ENCODE measurements at places on chromosomes 5 and 9.

DNA sequence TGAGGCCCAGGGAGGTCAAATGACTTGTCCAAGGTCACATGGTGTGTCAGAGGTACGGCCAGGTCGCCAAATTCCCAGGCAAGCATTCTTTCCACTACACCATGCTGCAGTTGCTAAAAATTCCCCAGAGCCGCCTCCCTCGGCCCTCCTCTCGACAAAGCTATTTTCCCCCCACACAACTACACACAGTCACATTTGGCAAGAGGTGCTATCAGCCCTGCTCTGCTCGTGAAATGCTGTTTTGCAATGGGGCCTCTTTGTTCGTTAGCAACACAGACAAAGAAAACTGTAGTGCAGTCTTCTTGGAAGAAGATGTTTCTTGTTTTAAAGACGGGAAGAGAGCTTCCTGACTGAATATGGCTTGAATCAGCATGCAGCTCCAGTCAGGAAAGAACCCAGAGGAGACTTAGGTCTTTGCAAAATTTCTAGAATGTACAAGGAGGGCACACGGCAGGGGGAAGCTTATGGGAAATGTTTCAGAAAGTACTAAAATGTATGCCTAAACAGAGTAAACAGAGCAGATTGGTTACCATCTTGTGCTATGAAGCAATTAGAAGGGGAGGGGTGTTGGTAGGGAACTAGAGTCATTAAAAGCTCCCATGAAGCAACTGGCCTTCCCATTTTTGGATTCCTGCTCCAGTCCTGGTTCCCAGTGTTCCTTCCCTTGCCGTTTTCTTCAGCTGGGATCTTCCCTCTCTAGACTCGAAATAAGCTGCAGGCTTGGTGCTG lies 14.2 kb downstream of the SLIT3 start:
- DNase-seq, result no peak

DNA sequence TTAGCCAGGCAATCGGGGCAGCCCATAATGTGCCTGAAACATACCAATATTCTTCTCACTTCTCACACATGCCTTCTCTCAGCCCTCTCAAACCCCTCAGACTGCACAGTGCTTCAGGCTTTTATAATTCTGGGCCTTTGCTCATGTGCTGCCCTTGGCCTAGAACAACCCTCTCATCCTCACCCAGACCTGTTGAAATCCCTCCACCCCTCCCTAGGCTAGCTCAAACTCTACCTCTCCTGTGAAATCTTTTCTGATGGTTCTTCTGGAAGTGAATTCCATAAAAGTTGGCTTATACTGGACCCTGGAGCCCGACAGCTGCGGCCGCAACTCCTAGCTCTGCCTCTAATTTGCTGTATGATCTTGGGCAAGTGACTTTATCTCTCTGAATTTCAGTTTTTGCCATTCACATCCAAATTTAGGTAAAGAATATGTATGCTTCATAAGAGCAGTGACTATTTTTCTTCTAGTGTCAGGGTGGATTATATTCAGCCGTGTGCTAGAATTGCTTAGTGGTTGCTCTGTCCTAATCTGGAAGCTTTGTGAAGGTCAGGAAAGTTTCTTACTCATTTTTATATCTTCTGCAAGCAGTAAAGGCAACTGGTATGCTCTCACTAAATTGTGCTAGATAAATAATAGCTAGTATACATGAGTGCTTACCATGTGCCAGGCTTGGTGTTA lies 221.4 kb downstream of the MAPKAP1 start:
- DNase-seq, result no peak

- DNase-seq, result no peak
These were observed 102.9 kb upstream of the CCDC152 start for GRCh38 chr5:42653705-42654104.

GRCh38 chr5:126044111-126044668 lies 379.0 kb upstream of the GRAMD2B start:
- no peak for DNase-seq

GRCh38 chr5:154498994-154499393 lies 21.0 kb upstream of the HAND1 start:
- DNase-seq, result no peak

DNA sequence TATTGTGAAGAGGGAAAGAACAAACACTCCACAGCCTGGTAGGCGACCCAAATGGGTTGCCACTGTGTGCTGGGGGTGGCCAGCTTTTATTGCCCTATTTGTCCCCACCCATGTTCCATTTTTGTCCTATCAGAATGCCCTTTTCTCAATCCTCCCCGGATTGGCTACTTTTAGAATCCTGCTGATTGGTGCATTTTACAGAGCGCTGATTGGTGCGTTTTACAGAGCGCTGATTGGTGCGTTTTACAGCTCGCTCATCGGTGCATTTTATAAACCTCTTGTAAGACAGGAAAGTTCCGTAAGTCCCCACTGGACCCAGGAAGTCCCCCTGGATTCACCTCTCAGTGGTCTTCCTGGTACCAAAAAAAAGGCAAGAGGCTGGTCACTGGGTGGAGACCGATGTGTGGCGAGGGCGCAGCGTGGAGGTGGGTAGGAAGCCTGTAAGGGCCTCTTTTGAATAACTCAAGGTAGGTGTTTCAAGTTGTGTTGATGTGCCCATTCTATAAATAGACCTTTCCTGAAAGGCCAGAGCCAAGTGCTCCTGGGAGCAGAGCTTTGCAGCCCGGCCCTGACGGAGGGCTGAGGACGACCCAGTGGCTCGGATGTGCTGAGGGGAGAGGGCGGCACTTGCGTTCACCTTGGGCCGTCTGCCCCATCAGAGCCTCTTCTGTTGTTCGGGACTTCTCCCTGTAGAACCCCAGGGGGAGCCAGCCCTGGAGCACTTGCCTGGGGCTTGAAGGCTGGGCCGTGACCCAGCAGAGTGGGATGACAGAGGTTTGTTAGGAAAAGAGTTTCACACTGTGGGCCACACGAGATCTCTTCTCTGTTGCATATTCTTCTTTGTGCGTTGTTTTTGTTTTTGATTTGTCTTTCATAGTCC lies 7.2 kb upstream of the GFPT2 start:
- no peak for DNase-seq

- no peak for DNase-seq
These were observed 29.8 kb downstream of the NR4A3 start for GRCh38 chr9:99851500-99851822.

DNA sequence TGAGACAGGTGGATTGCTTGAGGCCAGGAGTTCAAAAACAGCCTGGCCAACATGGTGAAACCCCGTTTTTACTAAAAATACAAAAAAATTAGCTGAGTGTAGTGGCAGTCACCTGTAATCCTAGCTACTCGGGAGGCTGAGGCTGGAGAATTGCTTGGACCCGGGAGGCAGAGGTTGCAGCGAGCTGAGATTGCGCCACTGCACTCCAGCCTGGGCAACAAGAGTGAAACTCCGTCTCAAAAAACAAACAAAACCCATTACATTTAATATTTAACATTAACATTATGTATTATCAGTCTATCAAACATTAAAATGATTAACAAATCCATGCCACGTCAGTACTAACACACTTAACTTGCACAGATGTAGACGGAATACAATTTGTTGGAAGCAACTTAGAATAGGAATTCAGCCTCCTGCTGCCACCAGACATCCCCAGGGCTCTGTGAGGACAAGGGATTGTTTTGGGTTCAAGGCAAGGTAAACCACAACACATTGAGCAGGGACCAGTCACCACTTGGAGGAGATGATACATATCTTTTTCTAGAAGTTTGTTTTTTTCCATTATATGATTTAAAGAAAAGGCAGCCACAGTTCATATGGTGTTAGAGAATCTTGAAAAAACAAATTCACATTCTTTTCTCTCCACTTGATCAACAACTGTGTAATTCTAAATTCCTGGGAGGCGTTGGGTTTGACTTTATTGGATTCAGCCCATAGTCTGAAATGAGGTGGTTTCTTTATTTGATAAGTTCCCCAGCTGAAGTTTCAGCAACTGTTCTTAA lies 104.1 kb upstream of the BASP1 start:
- no peak for DNase-seq

DNA sequence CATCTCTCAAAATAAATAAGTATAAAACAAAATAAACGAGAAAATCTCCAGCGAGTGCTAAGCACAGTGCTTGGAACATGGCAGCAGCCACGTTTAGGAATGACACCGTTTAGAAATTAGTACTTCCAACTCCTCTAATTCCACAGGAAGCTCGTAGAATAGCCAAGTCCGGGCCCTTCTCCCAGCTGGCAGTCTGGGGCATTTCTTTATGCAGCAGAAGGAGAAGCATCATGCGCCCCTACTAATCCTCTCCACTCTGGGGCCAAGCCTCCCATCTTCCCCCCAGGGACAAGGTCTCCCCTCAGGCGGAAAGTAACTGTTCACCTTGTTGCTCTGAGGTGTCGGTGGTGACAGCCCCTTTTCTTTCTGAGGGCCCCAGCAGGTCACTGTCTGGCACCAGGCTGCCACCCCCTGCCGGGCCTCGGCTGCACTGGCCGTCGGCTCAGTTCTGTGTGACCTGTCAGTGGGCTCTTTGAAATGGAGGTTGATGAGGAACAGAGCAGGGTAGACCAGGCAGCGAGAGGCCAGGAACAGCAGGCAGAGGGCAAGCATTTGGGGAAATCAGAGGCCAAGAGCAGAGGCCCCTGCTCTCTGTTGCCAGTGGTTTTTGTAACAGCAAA lies 113.5 kb upstream of the WWC1 start:
- no peak for DNase-seq

DNA sequence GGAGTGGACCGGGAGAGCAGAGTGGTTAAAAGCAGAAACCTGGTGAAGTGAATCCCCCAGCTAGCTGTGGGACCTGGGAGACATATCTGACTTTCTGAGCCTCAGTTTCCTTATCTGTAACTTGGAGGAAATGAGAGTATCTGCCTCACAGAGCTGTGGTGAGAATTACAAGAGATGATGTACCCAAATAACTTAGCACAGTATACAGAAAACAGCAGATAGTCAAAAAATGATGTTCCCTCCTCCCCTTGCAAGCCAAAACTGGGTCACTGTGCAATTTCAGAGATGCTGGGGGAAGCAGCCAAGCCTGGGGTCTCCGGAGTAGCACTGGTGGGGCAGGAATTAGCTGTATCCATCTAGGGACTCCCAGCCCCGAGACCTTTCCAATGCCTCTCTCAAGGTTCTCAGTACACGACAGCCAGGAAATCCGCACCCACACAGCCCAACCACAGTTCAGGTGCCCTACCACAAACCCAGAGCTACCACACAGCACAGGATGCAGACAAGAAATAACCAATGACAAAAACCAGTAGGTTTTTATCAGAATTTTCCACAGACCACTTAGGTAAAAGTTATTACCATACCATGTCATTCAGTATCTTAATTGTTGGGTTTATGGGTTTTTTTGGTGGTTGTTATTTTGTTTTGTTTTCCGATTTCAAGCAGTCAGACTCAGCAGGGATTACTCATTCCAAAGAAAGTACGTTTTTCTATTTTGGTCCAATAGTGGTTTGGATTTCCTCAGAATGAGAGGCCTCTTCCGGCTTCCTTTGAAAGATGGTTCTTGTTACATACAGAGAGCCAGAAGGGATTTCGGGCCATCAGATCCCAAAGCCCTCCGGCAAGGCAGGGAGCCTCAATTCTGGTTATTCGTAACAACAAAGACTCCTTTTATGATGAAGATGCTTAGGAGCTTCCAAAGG lies 4.9 kb upstream of the HRH2 start:
- peak; percentile 64 for DNase-seq

- DNase-seq, result no peak
These were observed 218.4 kb downstream of the GAPVD1 start for GRCh38 chr9:125479846-125480615.

DNA sequence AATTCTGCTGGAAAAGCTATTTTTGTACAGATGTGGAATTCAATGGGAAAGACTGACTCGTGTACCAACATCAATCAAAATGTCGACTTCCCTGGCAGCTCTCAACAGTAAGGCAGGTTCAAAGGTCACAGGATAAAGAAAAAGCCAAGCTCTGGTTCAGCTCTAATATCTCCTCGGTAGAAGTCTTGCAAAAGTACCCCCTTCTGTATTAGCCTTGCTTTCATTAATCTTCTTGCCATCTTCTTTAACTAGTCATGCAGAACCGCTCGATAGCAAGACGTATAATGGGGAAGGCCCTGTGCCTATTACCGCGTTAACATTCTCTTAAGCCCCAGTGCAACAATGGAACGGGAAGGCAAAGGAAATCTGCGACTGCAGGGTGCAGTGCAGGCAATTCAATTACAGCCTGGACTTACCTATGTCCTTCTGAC lies 201.2 kb downstream of the GAPVD1 start:
- DNase-seq, result no peak

DNA sequence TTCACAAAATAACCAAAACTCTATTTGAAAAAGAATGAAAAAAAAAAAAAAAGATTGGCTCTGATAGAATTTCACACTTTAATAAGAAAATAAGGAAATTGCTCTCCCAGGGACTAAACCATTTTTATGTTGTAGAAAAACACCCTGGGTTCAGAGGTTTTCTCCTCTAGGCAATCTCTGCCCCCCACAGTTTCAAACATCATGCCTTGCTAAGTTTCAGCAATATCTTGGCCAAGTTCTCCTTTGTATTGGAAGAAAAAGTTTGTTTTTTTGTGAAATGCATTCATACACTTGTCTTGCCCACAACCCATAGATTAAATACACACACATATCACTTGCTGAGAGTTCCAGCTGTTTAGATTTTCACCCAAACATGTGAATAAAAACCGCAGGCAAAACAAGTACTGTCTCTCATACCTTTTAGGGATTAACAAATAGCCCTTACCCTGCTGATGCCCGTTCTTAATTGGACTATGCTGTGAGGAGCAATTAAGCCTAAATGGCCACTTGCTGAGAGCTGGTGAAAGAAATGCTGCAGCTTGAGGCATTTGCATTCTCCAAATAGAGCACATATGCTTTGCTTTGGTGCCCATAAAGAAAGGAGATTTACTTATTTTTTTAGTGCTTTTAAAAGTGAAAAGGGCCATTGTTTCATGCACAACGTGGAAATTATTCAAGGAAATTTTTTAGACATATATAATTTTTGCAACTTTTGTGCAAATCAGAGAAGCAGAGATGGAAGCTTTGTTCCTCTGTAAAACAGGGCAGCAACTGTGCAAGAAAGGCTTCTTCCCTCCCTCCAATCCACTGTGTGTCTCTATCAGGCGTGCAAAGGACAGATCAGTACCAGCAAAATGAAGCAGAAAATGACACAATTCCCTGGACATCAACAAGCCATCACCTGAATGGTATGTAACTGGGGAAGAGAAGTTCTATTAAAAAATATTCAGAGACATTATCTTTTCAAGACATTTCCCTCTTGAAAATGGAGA lies 262.4 kb upstream of the KIF2A start:
- no peak for DNase-seq

DNA sequence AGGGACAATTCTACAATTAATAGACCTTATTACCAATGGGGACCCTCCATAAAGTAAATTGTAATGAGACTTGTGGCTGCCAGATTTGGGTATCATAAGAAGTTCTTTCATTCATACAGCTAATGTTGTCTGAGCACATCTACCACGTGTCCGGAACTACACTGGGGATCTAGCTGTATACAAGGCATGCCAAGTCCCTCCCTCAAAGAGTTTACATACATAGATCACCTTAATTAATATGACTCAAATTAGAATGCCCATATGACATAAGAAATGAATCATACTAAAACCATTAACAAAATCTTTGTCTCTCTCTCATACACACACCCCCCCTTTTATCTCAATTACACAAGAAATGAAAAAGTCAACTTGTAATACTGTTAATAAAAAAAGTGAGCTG lies 18.0 kb upstream of the NR4A3 start:
- no peak for DNase-seq
